ENCODE measurements at places on chromosomes 5 and 9.

- no peak for DNase-seq
Measured at GRCh38 chr5:132790201-132790865, 13.3 kb upstream of the SEPTIN8 start.

GRCh38 chr5:170470808-170471404, 32.9 kb upstream of the KCNIP1 start:
- no peak for DNase-seq

DNA sequence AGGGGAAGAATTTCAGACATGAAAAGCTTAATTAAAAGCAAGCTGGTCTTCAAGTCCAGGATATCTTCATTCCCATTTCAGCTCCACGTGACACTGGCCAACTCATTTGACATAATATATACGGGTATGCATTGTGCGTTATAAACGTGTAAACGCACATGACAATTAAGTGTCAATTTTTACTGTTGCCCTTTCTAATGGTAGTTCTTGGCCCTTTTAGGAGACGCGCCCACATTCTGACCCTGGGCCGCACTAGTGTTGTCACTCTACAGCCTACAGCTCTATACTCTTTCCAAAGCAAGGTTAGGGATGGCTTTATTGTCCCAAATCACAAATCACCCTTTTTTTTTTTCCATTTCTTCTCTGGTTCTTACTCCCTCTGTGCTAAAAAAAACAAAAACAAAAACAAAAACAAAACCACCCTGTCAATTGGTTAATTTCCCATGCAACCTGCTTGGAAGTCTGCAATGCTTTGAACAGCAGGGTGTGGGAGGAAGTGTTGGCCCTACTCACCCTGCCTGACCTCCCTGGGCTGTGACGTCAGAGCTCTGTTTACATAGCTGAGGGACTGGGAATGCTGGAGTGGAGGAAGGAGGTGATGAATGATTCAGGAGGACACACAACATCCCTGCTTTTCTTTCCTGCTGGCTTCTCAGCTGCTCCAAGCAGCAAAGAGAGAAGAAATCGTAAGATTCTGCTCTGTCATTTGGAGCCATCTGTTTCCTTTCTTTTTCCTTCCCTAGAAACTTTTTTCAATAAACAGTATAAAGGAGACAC, 19.3 kb downstream of the RFK start:
- DNase-seq, result no peak

GRCh38 chr9:4099976-4100735, 199.7 kb downstream of the GLIS3 start:
- DNase-seq, result no peak

DNA sequence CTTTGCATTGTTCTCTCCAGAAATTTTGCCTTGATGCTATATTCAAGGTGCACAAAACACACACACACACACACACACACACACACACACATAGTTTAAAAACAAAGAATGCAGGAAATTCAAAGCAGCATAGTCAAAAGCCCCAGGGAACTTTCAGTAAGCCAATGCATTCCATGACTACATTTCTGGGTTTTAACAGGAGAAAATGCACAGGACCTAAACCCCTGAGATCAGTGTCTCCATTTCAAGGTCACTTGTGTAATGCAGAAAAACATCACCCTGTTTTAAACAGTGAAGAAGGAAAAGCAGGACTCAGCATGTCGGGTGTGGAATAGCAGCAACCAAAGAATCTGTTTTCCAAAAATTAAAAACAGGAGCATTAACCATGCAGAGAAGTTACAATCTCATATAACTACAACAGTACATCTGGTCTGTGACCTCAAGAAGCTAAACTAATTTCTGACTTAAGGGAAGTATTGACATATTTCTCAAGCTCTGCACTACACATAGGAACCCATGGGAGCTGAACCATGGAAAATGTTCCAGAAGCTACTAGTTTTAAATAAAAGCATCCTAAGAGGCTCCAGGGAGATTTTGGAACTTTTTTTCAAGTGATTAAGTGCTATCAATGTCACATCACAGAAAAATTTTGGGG, 296.7 kb downstream of the HINT1 start:
- DNase-seq, result no peak

DNA sequence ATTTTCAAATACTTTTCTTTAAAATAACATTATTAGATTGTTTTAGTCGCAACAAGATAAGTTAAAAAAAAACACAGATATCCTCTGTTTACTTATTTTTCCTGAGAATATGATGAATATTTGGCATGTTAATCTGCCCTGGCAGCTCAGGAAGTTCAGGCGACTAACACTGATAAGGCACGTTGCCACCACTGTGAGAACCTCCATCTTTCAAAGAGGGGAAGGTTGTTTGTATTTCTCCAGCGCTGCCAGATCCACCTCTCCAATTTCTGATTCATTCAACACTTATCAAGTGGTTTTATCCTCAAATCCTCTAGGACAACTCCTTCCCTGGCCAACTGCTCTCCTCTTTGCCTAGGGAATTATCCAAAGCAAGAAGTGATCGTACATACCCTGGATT, 21.8 kb downstream of the CTNNAL1 start:
- no peak for DNase-seq

- DNase-seq, result no peak
Measured at GRCh38 chr5:45205403-45205961, 396.7 kb downstream of the MRPS30 start.

DNA sequence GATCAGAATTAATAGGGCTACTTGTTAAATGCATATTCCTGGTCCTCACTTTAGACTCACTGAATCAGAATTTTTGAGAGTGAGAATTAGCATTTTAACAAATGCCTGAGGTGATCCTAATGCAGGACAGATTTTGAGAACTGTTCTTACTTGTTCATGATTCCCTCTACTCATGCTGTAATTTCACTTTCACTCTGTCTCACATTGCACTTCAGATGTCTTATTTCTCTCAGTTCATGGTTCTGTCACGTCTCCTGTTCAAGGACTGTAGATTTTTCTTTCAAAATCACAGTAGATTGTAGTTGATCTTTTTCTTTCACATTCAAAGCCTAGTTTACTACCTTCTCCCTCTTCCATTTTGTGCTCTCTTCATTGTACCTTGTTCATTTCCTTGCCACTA, 54.3 kb downstream of the ADGRV1 start:
- no peak for DNase-seq

DNA sequence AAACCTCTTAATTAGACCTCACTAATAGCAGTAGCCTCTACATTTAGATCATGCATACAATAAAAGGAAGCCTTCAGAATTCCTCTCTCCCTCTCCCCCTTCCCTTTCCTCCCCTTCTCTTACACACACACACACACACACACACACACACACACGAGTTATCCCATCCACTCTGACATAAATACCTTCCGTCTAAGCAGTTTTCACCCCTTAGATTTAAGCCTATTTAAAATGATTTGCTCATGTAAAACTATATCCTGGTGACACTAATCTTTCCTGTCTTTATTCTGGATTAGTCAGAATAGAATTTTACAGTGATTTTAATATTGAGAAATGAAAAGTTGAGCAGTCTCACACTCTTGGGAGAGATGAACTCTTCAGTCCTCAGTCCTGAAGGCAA, 35.0 kb downstream of the PRELID2 start:
- DNase-seq, result no peak

- no peak for DNase-seq
Measured at GRCh38 chr5:132418881-132419280, 49.4 kb downstream of the SLC22A5 start.

DNA sequence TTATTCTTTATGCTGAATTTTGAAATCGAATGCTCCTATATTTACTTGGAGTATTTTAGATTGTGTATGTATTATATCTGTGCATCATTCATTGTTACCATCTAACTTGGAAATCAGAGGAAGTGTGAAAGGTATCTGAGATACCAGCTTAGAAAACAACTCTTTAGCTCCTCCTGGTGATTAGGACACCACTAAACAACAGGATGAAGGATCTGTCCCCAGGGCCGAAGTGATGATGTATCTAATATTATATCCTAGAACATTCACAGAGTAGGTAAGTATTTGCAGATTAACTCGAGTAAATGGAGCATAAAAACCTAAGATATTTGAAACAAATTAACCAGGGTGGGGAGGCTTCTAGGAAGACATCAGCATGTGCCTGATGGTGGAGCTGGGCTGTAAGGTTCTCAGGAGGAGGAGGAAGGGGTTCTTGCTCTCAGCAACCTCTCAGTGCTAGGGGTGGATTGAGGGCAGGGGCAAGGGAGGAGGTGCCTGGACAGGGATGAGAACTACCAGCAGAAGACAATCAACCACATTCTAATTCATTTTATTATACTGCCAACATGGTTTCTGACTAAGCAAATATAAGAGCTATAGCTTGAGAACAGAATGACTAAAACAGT, 2.6 kb upstream of the NFIL3 start:
- DNase-seq, result peak; percentile 30

GRCh38 chr5:133962131-133962530, 6.3 kb downstream of the C5orf15 start:
- no peak for DNase-seq

Data from CD4-positive, alpha-beta T cell treated with Interleukin-6 at 100 ng/mL for 8 hours (primary cell).